ENCODE measurements at places on chromosomes 2 and 18. TPM values are rescaled to one million over a fixed set of nuclear protein-coding genes. Genes with fewer than 3 reads are reported as not detected.

DNA sequence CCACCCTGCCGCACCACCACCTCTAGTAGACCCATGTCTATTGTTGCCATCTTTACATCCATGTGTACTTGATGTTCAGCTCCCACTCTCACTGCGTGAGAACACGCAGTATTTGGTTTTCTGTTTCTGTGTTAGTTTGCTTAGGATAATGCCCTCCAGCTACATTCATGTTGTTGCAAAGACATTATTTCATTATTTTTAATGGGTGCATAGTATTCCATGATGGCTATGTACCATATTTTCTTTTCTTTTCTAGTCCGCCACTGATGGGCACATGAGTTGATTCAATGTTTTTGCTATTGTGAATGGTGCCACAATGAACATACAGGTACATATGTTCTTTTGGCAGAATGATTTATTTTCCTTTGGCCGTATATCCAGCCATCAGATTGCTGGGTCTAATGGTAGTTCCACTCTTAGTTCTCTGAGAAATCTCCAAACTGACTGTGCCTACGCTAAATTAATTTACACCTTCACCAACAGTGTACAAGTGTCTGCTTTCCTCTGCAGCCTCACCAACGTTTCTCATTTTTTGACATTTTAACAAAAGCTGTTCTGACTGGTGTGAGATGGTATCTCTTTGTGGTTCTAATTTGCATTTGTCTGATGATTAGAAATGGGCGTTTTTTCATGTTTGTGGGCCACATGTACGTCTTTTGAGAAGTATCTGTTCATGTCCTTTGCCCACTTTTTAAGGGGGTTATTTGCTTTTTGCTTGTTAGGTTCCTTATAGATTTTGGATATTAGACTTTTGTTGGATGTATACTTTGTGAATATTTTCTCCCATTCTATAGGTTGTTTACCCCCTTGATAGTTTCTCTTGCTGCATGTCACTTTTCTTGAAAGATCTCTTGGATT, 10.5 kb upstream of the ZNF513 start:
- DNase-seq: no peak

DNA sequence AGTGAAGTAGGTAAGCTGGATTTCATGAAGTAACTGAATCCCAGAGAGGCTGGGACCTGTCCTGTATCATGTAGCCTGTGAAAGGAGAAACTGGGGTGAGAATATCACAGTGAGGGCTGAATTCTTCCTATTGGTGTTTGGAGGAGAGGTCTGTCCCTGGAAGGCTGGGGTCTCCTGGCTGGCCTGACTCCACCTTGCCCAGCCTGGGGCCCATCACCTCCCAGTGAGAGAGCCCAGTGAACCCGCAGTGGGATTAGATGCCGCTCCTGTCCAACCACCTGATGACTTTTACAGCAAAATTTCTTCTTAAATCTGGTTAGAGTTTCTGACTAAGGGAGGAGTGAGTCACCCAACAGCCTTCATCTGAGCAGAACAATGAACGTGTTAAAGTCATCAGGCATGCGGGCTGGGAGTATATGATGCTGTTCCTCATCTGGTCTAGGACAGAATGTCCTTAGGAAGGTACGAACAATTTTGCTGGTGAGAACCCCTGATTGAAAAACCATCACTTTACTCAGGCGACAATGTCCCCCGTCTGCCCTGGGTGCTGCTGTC, 152.9 kb downstream of the LPIN1 start:
- no peak for DNase-seq

The VWA3B gene
- total RNA-seq: not detected

GRCh38 chr18:10128921-10129501, 215.2 kb downstream of the VAPA start:
- no peak for DNase-seq

The RSAD2 gene
- total RNA-seq: 0.78 TPM

- DNase-seq: no peak
Observed at GRCh38 chr18:495017-495416, 5.5 kb downstream of the COLEC12 start.

DNA sequence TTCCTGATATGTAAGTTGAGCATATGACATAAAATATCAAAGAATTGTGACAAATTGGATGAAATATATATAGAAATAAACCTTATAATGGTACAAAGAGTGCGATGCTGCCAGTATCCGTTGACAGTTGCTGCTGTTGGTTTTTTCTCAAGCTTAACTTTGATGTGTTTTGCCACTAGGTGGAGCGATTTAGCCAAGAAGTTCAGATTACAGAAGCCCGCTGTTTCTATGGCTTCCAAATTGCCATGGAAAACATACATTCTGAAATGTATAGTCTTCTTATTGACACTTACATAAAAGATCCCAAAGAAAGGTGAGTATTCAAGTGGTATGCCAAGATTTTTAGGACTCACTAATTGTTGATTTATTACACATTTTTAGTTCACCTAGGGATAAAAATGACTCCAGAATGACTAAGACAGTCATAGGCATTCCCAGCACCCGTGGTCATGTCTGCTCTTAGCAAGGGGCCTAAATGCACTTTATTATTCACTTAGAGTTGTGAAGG, 2.1 kb downstream of the RRM2 start:
- DNase-seq: peak; percentile 84

DNA sequence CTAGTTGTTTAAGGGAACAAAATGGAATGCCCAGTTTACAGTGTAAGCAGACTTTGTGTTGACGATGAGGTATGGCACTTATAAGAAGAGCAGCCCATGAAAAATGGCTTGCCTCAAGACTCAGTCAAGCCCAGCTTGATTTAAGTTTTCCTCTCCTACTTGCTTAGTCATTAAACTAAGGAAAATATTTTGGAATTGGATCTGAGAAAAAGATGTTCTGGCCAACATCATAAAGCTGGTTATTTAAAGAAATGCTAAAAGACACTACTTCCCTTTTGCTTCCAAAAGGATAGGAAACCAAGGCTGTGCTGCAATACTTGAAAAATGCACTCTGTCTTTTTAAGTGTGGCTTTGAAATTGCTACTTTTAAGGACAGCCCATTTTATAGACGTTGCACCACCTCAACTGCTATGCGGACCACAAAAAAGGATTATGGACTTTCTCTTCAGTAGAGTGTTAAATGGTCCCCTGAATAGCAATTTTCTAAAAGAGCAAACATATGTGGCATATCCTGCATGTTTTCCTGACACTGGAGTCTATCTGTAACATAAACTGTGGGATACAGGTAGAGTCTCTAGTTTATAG, 32.1 kb downstream of the CCDC141 start:
- no peak for DNase-seq

The SP5 gene
- total RNA-seq: 12.8 TPM

GRCh38 chr2:154720651-154721050, 22.2 kb downstream of the KCNJ3 start:
- DNase-seq: no peak

DNA sequence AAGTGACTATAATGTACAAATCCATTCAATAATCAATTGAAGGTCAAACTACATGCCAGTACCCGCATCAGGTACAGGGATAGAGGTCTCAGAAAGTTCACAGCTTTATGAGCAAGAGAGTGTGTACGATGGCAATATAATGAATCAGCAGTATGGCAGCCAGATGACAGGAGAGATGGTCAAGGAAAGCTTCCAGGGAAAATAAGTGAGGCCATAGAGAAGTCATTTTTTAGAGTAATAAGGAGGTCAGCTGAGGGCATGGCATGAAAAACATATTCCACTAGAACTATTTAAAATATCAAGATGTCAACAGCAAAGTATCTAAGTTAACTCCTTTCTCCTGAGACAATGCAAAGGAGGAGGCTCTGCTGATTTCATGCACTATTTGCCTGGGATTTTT, 108.0 kb downstream of the SLC8A1 start:
- DNase-seq: no peak

- DNase-seq: no peak
Observed at GRCh38 chr2:88139203-88139702, 11.4 kb upstream of the FABP1 start.

DNA sequence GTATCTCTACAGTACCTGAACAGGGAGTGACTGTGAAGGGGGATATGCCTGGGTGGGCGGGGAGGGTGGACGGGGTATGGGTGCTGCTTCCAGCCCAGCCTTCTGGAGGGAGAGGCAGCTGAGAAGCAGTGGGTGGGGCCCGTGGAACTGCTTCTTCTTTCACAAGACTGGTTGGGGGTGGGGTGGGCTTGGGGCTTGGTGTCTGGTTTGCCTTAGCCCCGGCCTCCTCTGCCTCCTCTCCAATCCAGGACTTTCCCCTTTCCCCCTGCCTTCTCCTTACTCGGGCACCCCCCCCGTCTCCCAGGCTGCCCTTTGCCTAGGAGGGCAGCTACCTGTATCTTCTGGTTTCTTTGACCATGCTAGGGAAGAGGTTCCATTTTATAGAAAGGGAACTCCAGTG, 233.4 kb downstream of the DYSF start:
- no peak for DNase-seq

- DNase-seq: no peak
Observed at GRCh38 chr18:74124642-74125041, 23.0 kb downstream of the FBXO15 start.
